ENCODE measurements at places on chromosomes 2 and 18.

GRCh38 chr2:13581471-13581870 lies 864.7 kb downstream of the TRIB2 start:
- DNase-seq: no peak

DNA sequence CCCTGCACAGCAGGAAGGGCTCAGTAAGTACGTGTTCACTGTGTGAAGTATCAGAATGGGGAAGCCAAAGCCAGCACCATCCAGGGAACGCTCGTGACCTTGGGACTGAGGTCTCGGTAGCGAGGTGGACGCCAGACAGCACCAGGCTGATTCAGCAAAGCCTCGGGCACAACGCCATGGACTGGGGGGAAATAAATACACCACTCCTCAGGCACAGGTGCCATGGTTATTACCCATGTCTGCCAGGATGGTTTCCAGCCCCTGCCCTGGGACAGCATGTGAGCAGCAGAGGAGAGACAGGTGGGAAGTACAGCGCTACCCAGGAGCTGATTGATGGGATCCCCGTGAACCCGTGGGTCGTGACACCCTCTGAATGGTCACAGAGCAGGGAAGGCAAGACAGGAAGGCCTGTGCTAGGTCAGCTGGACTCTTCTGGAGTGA lies 53.0 kb downstream of the REEP1 start:
- no peak for DNase-seq

GRCh38 chr18:56139372-56139771 lies 499.0 kb downstream of the TXNL1 start:
- DNase-seq: no peak

DNA sequence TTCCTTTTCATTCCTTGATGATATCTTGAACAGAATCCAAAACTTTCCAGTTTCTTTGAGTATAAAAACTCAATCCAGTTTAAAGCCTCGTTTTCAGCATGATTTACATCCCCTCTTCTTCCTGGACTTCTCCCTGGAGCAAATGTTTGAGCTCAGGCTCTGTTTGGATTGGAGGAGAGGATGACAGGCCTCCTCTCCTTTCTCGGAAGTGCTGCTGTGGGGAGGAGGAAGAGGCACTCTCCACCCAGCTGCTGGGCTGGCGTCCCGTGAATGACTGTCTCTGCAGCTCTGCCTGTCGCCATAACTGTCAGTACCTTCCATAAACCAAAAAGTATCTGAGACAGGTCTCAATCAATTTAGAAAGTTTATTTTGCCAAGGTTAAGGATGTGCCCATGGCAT lies 238.2 kb upstream of the AGAP1 start:
- DNase-seq: no peak

DNA sequence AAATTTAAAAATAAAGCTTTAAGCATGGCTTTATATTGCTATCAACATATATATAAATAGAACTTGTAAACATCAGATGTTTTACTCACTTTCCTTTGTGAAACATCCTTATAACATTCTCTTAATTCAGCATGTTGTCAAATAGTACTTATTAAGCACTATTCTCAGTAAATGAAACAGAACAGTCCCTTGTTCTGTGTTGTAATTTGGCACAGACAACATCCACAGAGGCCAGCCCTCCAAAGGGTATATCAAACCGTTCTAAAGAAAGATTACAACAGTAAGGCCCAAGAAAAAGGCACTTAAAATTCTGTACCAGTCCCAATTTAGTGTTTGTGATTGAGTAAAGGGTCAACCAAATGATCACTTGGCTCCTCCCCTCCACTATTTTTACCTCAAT lies 46.0 kb downstream of the GAREM1 start:
- DNase-seq: no peak

DNA sequence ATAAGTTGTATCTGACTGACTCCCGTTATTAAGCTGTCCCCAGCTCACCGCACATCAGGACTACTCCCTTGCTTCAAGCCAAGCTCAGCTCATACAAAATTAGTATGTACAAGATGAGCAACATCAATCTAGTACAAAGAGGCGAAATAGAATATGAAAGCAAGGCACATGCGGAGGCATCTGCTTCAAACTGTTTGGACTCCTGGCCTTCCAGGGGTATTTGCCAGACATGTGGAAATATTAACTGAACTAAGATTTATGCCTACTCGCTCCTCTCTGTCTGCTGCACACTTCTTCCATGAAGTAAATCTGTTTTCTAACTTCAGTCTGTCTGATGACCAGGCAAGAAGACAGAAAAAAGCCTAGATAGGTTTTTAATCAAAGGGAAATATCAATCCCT lies 499.8 kb downstream of the PID1 start:
- no peak for DNase-seq

DNA sequence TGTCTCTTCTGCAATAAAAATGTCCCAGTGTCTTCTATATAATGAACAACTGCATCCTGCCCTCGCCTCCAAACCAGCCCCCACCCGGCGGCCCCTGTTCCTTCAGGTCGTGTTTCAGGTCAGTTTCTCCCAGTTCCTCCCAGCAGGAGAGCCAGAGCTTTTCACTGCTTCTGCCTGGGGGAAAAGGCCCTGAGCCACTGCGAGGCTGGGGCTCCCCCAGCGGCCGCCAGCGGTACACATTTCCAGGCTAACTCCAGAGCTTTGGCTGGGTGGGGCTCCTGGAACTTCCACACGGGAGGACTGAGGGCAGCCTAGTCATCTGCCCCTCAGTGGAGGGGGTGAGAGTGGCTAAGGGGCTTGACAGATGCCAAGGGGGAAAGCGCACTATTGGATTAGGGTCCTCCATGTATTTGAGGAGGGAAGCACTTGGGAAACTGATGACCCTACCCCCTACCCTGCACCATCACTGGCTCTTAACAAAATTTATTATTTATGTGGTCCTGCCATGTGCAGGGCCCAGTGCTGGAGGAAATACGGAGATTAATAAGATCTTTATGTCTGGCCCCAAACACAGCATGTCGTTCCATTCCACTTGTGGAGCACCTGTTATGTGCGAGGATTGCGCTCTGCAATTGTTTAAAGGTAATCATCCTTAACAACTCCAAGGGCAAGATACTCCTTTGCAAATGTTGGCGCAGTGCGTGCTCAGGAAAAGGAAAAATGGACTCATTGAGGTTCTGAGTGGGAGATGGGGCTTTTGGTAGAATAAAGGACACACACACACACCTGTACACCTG lies 17.3 kb upstream of the CYS1 start:
- no peak for DNase-seq

GRCh38 chr2:26269571-26270158 lies 24.9 kb downstream of the HADHB start:
- DNase-seq: no peak

DNA sequence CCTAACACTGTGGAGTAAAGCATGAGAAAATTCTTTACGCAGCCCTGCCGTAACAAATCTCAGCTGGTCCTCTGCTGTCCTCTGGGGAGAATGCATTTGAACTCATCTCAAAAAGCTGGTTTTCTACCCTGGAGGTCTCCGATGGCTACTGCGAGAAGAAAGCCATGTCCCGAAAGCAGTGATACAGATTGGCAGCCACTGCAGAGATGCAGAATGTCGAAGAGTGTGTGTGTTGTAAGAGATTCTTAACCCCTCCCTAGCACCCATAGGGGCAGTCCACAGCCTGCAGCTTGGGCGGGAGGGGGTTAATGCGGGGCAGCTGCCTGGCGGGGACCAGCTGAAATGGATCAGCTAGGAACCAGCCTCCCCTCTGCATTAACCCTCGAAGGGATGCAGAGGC lies 235.9 kb downstream of the ZNF516 start:
- no peak for DNase-seq

DNA sequence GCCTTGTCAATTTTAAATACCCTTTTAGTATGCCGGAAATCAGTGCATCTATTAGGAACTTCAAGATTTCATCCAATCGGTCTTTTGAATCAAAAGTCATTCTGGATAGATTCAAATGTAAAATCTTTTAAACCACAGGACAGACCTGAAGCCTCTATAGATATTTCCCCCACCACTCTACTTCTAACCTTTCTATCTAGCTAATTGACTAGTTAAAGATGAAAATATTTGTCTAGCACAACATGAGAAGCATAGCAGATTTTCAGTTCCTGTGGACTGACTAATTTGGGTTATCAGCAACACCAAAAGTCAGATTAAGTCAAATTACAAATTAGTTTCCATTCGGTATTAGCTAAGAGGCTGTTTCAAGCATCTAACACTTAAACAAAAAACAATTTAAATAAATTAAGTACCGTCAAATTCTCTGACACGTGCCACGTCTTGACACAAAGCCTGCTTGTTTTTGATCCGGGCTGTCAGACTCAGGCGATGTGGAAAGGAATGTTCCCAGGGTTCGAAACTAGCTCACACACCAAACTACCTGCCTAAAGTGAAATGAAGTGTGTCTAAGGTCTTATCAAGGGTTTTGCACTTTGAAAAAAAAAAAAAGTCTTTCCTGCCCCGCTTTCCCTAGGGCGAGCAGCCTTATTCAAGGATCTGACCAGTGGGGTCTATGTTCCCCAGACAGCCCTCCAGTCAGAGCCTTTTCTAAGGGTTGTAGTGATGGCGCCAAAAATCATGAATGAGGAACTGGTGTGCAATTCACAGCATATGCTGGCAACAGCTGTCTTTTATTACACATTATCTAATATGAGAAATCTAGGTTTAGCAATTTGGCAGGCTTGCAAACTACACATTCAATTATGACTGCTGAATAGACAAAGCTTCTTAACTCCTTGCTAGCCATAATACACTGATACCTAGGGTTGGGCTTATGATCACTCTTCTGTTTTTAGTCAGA lies 4.7 kb downstream of the CYTIP start:
- DNase-seq: no peak

GRCh38 chr2:230220347-230220969 lies 674 bp upstream of the SP110 start:
- no peak for DNase-seq

DNA sequence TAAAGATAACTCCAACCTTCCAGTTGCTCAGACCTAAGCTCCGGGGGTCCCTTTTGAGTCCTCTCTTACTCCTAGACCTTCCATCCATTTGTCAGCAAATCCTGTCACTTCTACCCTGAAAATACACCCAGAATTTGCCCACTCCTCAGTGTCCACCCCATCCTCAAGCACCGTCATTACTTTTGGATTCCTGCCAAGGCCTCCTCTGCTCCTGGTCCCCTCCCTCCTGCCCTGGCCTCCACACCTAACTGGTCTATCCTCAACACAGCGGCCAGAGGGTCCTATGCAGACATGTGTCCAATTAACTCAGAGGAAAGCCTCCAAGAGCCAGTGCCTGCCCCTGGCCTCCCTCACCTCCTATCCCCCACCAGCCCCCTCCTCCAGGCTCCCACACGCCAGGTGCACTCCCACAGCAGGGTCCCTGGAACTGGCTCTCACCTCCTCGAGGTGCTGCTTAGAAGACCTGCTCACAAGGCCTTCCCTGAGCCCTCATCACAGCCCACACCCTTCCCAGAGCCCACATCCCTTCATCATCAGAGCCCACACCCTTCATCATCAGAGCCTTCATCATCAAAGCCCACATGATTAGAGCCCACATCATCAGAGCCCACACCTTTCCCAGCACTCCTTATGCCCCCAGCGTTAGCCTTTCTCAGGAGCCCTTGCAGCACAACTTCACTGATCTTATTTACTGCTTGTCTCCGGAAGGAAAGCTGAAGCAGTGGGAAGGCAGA lies 20.4 kb downstream of the FAM178B start:
- no peak for DNase-seq

GRCh38 chr18:10207682-10208345 lies 246.6 kb upstream of the APCDD1 start:
- DNase-seq: no peak

DNA sequence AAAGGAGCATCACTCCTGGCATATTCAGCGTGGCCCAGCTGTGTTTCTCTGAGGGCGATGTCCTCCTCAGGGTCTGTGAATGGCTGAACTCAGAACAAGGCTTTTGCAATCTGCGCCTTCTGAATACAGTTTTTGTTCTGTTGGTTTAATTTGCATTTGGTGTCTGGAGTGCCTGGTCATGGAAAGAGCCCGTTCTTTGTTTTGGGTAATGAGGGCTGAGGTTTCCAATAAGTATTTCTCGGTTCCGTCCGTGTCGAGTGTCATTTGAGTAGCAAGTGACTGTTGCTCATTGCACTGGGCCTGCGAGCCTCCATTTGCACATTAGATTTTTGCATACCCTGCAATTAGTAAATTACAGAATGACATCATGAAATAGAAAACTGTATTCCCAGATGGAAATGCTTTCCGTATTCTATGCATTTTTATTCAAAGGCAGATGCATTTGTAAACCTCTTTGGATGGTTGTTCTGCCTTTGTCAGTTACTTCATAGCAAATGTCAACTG lies 57.3 kb downstream of the NEDD4L start:
- DNase-seq: no peak

GRCh38 chr2:196077821-196078220 lies 9.2 kb upstream of the DNAH7 start:
- no peak for DNase-seq

GRCh38 chr2:36528766-36529392 lies 69.1 kb downstream of the FEZ2 start:
- no peak for DNase-seq

- no peak for DNase-seq
Measured at GRCh38 chr18:11392292-11392691, 217.1 kb upstream of the SLC35G4 start.

GRCh38 chr2:64913357-64913869 lies 75.8 kb upstream of the SLC1A4 start:
- no peak for DNase-seq

DNA sequence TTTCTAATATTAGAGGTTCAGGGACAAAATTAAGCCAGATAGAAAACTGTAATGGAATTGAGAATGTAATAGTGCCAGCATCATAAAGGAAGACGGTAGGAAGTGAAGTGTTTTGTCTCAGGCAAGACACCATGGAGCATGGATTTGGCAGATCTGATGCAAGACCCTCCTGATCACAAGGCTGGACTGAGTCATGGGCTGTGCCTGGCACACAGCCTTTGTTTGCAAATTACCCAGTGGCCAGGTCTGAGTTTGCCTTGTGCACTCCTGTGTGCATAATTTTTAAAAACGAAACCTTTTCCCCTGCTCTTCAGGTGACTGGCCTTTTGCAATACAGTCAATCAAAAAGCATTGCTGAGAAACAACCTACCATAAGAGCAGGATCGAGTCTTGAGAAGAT lies 2.0 kb upstream of the UPP2 start:
- DNase-seq: no peak

- no peak for DNase-seq
Measured at GRCh38 chr2:190979906-190980629, 33.9 kb downstream of the STAT1 start.

DNA sequence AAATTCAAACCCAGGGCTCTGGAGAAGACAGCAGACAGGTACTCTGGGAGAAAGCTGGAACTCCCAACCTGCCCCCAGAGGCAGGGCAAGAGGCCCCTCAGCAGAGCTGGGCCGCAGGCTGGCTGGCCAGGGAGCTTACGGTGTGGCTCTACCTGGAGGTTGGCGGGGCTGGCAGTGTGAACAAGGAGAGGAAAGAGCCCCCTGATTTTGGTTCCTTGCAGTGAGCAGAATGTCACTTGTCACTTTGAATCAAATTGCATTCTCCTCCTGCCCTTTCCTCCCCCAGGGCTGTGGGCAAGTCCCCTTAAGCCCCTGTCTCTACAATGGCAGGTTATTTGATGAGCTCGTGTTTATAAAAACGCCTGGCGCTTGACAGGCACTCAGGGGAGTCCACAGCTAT lies 32.6 kb downstream of the MYO7B start:
- no peak for DNase-seq
